Esophagus (tissue), 2 donors: ENCODE measurements at places on chromosomes 1 and 21. TPM values are rescaled to one million over a fixed set of nuclear protein-coding genes. Genes with fewer than 3 reads are reported as not detected.

Gene WNT9A
- 3.6 TPM for polyA plus RNA-seq

Gene FLG2
- polyA plus RNA-seq: 0.10 TPM

Gene TMIGD3
- polyA plus RNA-seq: 0.79 TPM

Gene SPRR2B
- polyA plus RNA-seq: 75.1 TPM

Gene DOCK7
- 4.2 TPM for polyA plus RNA-seq

Gene RER1
- 85.8 TPM for polyA plus RNA-seq

Gene SRRM1
- polyA plus RNA-seq: 37.6 TPM

Gene CADM3
- 2.0 TPM for polyA plus RNA-seq

Gene ZNF593OS
- polyA plus RNA-seq: 0.22 TPM

Gene HJV
- not detected for polyA plus RNA-seq

Gene DUSP23
- 92.5 TPM for polyA plus RNA-seq
